ENCODE measurements at places on chromosomes 1 and 21.

- DNase-seq: no peak
Observed at GRCh38 chr1:214943054-214943453, 139.5 kb upstream of the KCNK2 start.

- no peak for DNase-seq
Observed at GRCh38 chr1:199858171-199858570, 169.3 kb upstream of the NR5A2 start.

GRCh38 chr1:61094677-61095469, 12.5 kb downstream of the NFIA start:
- DNase-seq: no peak

GRCh38 chr1:45566722-45567121, 16.1 kb downstream of the AKR1A1 start:
- no peak for DNase-seq

- DNase-seq: no peak
Observed at GRCh38 chr21:41926117-41926806, 27.6 kb downstream of the C2CD2 start.

DNA sequence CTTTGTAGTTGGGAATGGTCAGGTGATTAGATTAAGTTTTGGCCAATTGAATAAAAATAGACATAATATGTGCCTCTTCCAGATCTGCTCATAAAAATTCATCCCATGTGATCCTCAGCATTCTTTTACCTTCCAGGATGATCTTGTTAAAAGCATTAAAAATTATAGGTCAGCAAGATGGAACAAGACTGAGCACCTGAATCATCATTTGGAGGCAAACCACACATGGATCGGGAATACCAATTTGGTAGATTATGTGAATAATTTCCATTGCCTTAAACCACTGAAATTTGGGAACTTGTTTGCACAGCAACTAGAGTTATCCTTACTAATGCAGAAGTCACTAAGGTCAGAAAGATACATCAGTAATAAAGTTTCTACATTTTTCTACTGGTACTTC, 681.4 kb upstream of the ADGRL2 start:
- DNase-seq: no peak

GRCh38 chr1:209304166-209304565, 279.3 kb upstream of the CAMK1G start:
- DNase-seq: no peak

DNA sequence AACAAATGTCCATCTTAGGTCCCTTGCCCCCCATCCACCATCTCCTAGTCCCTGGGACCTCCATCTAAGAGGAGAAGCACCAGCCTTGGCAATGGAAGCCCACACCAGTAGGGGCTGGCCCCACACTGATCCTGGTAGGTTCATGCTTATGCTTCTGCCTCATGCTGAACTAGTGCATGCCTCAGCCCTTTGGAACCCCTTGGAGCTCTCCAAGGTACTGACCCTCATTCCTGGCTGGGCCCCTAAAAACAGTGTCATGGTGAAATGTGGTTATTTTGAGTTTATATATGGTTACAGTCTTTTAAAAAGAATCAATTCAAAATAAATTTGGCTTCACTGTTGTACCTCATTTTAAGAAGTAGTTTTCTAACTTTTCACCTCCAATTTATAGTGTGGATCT, 108.3 kb downstream of the HIVEP3 start:
- DNase-seq: peak; percentile 45

GRCh38 chr1:202291961-202292712, 49.6 kb downstream of the UBE2T start:
- peak; percentile 21 for DNase-seq

DNA sequence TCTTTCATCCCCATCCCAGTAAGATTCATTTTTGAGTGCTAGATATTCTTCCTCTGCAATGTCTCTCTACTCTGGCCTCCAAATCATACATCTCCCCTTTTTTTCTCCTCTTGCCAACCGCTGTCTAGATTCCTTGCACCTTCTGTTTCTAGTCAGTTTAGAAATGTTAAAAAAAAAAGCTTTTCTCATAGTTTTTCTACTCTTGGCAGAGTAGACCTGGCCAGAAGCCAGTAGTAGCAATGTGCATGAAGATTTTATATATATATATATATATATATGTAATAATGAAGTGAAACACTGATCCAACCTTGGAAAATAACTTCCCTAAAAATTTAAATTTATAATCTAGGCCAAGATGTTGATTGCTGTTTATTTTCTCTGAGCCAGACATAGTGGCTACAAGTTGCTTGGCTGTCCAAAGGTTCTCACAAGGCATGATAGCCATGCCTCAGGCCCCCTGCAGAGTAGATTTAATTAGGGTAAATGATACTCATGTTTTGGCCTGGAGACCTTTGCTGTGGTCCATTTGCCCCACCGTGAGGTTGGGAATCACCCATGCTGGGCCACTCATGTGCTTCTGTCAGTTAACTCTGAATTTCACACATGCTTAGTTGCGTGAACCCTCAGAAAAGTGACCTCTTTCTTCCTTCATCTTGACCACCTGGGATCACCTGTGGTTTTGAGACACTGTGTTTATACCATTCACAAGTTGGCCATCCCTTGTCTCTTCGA, 103.4 kb upstream of the KCNE2 start:
- DNase-seq: no peak

DNA sequence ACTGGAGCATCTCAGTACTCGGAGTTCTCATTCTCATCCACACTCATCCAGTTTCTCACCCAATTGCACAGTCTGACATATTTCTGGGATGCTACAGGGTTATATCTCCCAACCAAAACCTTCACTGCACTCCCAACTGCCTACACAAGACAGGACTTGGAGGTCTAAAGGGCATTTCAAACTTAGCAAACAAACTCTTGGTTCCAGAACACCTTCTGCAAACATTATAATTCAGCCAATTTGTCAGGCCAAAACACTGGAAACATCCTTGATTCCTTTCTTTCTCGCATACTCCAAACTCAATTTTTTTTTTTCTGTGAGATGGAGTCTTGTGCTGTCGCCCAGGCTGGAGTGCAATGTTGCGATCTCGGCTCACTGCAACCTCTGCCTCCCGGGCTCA, 7.9 kb downstream of the SLAMF1 start:
- DNase-seq: no peak

DNA sequence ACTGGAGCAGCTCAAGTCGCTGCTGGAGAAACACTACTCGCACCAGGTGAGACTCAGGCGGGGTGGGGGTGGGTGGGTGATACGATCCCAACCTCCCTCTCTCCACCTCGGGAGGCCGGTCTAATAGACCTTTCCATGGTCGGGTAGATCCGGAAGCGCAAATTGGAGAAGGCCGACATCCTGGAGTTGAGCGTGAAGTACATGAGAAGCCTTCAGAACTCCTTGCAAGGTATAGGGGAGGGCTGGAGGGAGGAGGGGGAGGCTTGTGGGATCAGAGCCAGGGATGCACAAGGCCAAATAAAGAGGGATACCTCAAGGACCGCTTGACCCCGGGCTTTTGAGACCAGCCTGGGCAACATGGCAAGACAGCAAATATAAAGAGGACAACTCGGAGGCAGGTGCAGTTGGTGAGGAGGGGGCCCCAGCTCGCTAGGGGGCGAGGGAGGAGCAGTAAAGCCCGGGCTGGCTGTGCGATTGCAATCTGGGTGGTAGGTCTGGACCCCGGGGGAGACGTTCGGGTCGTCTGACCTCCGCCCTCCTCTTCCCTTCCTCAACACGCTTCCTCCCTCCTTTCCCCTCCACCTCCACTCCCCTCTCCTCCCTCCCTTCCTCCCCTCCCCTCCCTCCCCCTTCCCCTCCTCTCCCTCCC, 546 bp downstream of the HES3 start:
- DNase-seq: no peak

DNA sequence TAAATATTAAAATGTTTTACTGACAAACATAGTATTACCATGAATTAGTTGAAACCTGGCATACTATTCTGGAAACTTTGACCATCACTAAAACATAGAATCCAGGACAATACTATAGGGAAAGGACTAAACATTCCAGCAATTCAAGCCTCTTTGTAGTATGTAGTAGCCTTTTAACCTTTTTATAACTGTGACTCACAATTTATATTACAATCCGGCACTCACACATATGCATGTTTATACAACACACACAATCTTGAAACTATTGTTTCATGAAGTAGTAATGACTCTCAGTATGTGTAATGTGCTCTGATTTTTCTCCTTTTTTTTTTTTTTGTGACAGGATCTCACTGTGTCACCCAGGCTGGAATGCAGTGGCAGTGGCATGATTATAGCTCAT, 64.3 kb downstream of the ANKRD13C start:
- no peak for DNase-seq

DNA sequence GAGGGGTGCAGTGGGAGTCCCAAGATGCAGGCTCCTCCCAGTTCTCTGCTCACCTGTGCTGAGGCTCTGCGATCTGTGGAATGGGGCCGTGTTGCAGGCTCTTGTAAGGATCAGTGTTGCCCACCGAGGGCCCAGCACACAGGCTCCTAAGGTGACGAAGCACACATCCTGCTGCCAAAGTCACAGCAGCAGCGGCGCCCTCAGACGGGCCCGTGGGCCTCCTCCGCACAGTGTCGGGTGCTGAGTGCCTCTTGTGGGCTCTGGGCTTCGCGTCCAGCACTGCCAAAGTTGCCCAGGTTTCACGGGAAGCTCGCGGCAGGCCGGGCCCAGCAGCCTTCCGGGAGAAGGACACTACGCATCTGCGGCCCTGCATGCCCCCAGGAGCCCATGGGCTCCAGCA, 72.1 kb upstream of the ABCG1 start:
- no peak for DNase-seq

GRCh38 chr1:87450136-87450535, 121.5 kb downstream of the LMO4 start:
- no peak for DNase-seq

DNA sequence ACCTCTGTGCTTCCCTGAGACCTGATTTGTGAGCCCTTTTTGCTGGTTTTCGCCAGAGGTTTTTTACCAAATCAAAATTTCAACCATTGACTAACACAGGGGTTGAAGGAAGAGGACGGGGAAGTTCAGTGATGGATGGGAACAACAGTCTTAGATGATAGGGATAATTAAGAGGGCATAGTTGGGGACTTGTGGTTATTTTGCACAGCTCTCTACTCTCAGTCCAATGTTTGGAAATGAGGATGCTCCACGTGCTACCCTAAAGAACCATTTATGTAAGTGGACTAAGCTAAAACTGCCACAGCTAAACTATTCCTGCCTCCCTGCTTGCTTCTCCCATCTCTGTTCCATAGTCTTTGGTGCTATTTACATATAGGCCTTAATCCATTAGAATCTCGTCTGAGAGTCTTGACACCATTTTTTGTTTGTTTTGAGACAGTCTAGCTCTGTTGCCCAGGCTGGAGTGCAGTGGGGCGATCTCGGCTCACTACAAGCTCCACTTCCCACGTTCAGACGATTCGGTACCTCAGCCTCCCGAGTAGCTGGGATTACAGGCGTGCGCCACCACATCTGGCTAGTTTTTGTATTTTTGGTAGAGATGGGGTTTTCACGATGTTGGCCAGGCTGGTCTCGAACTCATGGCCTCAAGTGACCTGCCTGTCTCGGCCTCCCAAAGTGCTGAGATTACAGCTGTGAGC, 684 bp upstream of the MCL1 start:
- DNase-seq: no peak

DNA sequence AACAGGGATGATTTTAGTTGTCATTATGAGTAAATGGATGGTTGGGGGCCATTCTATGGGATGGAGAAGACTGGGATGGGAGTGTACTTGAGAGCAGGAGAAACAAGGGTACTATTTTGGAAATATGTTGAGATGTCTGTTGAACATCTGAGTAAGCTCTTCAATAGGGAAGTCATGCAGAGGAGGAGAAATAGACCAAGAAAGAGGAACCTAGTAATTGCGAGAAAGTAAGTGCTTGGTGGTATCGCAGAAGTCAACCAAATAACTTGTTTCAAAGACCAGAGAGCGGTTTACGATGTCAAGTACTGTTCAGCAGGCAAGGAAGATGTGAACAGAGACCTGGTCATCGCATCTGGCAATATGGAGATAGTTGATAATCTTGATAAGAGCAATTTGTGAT, 22.4 kb upstream of the CHRM3 start:
- no peak for DNase-seq

DNA sequence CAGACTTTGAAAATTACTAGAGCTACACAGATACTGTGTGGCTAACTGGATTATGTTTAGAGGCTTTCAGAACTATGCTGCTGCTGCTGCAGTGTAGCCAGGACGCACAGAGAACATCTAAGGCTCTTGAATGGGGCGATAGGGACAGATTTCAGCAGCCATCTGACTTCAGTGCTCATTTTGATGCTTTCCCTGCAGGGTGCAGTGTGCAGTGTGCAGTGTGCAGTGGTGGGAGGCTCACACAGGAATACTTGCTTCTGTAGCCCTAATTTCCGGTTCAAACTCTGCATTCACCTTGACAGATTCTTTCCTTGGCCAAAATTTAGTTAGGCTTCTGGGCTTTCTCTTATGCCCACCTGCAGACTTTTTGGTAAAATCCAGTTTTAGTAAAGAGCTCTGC, 7.7 kb downstream of the METTL18 start:
- no peak for DNase-seq

GRCh38 chr1:65444128-65444640, 23.7 kb downstream of the LEPR start:
- no peak for DNase-seq

DNA sequence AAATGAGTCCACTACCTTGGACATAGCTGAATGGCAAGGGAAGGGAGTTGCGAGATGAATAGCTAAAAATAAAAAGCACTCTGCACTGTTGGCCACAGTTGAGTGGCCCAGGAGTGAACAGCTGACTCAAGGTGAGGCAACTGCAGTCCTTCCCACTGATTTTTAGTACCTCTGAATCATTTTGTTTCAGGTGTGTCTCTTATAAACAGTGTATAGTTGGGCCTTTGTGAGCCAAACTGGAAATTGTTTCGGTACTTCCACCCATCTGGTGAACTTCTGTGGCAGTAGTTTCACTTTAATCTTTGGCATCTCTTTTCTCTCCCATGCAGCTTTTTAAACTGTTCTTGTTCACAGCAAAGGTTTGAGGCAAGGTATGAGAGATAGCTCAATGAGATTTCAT, 122.7 kb downstream of the VAV3 start:
- no peak for DNase-seq
